Stimulated activated CD8-positive, alpha-beta memory T cell treated with anti-CD3 and anti-CD28 coated beads, Interleukin-12 subunit alpha, Interleukin-12 subunit beta, amount 100 ng/mL, for 4 hours (primary cell): ENCODE measurements at places on chromosomes 7 and 10.

DNA sequence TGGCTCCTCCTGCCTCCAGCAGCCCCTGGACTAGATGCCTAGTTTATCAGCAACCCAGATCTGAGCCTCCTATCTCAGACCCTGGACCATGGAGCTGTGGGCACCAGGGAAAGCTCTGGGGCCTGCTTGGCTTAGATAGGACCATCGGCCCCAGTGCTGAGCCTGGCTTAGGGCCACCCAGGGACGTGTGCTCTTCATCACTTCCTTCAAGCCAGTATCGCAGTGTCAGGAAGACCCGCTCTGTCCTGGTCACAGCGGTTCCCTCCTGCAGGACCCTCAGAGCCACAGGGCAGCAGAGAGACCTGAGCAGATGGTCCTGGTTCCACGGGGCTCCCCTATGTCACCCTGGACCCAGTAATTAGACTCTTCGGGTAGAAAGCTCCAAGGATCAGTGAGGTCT lies 105.7 kb upstream of the FAM20C start:
- DNase-seq: no peak

DNA sequence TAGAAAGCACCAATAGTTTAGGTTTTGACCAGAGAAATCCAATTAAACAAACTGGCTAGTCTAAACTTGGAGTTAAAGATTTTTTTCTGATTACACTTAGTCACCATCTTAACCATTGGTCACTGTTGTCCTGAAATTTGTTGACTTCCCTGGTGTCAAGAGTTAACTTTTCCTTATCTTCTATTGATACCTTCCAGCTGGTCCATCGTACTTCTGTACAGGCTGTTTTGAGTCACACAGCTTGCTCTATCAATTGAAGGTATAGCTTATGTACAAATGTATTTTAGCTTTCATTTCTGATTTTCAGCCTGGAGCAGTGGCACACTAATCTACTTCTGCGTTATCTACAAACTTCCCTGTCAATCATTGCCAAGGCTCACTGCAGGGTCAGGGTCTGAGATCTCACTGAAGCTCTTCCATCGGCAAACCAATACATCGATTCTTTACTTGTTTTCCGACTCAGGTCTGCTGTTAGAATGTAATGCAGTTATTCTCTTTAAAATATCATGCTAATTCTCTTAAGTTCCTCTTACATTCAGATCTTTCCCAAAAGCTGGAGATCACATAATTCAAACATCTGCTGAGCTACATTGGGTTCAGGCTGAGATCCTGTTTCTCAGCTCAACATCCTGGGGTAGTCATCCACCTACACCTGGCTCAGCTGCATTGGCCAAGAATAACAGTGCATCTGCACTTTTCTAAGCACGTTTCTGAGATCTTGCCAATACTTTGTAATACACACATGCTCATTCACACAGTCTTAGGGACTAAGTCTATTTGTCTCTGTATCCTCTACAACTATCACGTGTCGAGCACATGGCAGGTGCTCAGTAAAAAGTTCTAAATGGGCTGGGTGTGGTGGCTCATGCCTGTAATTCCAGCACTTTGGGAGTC lies 11.3 kb downstream of the MRPS33 start:
- DNase-seq: no peak

- DNase-seq: no peak
Observed at GRCh38 chr10:63103971-63104409, 29.1 kb upstream of the NRBF2 start.

GRCh38 chr7:118580743-118581382 lies 356.4 kb downstream of the ANKRD7 start:
- no peak for DNase-seq

DNA sequence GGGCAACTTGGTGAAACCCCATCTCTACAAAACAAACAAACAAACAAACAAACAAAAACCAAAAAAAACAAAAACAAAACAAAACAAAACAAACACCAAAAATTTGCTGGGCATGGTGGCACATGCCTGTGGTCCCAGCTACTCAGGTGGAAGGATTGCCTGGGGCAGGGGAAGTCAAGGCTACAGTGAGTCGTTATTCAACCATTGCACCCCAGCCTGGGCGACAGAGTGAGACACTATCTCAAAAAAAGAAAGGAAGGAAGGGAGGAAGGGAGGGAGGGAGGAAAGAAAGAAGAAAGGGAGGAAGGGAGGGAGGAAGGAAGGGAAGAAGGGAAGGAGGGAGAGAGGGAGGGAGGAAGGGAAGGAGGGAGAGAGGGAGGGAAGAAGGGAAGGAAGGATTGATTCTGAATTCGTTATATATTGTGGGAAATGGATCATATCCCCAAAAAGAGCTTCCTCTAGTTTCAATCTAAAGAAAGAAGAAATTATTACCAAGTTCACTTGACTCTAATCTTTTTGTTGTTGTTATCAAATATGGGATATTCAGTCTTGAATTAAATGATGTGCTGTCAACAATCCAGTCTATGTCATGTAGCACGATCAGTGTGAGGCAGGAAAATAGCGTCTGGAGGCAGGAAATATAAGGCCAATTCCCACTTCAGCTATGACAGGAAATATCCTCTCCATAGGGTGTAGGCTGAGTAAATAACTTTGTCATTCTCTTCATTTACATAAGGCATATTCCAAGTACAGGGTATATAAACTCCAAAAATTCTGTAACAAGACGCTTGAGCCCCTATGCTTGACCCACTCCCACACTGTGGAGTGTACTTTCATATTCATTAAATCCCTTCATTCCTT lies 26.2 kb upstream of the TRIM24 start:
- DNase-seq: no peak

GRCh38 chr10:10915215-10915614 lies 102.5 kb upstream of the CELF2 start:
- no peak for DNase-seq

GRCh38 chr7:157470701-157471131 lies 133.9 kb downstream of the DNAJB6 start:
- DNase-seq: no peak

GRCh38 chr10:103333934-103334520 lies 16.9 kb downstream of the PCGF6 start:
- DNase-seq: no peak

DNA sequence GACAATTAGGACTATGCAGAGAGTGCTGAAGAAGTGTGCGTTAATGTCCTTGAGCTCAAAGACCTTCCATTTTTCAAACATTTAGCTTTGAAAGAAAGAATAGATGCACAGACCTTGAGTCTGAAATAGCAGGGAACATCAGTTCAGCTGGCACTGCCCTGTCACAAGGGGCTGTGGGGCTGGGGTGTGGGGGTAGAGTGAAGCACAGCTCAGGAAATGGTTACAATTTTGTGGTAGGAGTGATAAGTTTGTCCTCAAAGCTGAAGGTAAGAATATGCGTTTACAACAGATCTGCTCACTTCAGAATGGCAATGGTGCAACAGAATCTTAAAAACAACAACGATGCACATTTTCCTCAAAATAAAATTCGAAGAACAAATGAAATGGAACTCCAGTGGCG lies 33.6 kb downstream of the SMKR1 start:
- no peak for DNase-seq

DNA sequence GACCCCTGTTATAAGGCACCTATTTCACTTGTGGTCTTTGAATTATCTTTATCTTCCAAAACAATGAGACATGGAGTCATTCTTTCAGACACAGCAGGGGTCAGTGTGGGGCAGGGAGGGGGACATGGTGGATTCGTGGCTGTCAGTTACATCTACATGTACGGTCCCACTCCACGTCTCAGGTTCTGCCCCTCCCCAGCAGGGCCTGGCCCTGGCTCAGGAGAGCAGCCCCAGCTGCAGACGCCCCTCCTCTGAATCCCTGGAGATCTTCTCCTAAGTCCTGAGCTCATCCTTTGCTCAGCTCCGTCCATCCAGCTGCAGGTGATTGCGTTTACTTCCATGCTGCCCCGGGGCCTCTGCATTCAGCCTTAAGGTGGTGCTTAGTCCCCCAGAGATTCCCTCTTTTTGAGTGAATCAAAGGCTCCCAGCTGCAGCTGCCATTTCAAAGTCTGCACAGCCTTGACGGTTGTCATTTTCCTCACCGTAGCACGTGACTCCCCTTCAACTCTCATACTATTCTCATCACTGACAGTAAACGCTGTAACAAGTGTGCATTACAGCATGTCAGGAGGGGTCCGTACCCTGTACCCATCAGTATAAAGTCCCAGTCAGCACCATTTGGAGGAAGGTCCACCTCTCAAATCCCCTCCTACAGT lies 113.4 kb upstream of the TCERG1L start:
- DNase-seq: no peak
